NCI-H460 (cell line): ENCODE measurements at places on chromosomes 3 and 15. TPM values are rescaled to one million over a fixed set of nuclear protein-coding genes. Genes with fewer than 3 reads are reported as not detected.

DNA sequence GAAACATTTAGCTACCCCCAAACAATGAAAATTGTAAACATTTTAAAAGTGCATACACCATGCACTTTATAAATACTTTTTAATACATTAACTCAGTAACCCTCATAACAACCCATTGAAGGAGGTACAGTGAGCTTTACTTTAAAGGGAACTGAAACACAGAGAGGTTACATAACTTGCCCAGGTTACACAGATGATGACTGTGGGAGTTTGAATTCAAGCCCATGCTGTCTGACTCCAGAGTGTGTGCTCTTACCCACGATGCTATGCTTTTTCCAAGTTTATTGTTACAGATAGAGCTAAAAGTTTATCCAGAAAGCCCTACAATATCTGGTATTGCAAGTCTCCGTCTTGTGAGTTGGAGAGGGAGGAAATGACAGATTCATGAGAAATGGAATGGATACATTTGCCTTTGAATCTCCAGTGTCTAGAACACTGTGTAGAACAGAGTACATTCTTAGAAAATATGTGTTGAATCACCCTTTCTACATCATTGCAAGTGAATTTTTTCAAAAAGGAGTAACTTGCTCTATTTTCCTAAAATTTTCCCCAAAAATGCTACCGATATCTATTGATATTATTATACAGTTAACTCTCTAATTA is 428.3 kb downstream of the NAALADL2 start:
- no peak for DNase-seq

DNA sequence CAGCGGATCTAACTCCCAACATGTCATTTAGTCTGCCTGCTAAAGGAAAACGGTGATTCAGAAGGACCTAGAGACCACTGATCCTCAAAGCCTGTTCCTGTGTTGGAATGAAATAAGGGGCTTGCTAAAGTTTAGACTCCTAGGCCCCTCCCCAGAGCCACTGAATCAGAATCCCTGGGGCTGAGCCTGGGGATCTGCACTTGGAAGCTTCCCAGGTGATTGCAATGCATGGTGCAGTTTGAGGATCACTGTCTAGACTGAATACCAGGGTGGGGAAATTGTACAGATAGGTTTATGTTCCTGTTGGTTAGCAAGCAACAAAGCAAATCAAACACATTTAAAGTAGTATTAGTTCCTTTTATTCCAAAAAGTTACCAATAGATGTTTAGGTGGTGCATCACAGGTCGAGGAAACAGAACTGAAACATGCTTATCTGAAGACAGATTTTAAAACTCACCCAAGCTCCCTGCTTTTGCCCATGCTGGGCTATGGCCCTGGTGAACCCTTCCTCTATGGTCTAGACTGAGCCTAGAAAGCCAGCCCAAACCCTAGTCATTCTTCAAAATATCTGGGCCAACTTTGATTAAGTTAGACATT is 29.6 kb upstream of the SPTBN5 start:
- DNase-seq, result no peak

DNA sequence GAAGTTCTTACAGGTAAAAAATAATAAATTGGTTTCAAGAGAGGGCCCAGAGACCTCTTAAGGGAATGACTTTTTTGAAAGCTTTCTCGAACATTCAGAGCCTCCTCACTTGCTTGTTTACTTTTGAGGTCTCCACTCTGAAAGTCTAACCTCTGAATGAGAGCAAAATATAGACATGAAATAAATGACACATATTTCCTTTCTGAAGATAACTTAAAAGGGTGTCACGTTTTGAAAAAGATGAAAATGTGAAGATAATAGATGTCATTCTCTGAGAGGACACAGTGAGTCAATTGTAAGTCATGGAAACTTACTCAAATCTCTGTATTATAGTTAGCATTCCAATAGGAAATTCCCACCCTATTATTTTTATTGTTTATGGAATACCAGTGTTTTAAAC is 44.6 kb downstream of the HACD2 start:
- DNase-seq, result no peak

GRCh38 chr15:78316283-78317083 is 17.1 kb upstream of the SKIC8 start:
- DNase-seq, result no peak

DNA sequence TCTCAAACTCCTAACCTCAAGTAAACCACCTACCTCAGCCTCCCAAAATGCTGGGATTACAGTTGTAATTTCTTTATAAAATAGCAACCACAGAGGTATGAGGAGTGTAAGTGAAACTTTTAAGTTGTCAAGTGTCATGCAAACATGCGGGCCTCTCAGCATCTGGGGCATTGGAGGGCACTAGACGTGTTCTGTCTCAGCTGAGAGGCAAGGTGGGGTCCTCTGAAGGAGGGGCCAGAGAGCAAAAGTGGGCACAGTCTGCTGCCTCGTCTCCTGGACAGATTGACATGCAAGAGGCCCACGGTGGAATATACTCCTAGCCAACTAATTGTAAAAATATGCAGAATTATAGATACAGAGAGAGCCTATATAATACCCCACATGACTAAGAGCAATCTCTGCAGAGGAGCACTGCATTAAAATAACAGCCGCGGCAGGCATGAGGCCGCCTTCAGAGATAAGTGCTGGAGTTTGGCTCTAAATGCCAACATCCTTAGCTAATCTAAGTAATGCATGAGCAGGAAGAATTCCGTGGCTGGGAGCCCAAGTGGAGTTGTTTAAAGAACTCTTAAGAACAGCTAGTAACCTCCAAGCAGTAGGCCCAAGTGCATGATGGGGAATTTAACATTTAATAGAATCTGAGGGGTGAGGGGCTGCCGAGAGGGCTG is 87.8 kb upstream of the RNU6-1 start:
- DNase-seq, result no peak

DNA sequence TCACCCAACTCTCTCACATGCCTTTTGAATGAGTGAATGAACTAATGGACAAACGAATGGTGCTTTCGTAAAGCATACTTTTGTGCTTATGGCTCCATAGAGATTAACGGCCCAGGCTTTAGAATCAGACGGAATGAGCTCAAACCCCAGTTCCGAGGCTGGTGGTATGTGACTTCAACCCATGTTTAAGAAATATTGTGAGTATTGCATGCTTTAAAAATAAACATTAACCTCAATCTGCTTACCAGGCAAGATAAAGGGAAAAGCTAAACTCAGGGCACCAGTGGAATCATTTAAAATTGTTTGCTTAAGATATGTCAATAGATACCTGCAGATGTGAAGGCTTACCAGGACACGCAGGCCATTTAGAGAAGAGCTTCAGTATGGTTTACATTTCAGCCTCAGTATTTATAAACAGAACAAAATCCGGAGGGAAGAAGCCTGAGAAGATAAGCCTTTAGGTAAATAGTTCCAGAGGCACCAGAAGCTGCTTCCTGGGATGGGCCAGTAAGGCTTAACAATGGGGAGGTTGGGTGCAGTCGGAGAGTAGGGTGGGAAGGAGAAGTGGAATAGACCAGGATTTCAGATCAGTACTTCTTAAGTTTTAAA is 186.4 kb downstream of the ADAMTS9 start:
- DNase-seq, result no peak

DNA sequence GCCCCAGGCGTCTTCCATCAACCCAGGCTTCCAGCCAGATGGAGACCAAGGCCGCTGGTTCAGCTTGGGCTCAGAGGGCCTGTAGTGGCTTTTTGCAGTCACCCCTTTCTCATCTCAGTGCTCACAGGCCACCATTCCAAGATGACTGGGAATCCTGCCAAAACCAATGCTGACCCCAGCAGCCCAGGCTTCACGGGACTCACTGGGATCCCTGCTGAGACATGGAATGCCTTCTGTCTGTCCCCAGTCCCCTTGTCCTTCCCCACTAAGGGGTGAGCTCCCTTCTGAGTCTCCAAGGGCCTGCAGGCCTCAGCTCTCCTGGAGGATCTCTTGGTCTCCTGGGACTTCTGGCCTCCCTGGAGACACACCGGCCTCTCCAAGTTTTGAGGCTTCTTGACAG is 77.4 kb upstream of the SEC13 start:
- DNase-seq, result no peak

- DNase-seq, result no peak
Measured at GRCh38 chr15:41513506-41514227, at the start of gene LTK. TSS of gene LTK (minus strand) at chr15:41513827. CDS start at chr15:41513709, 118 bp downstream.

- no peak for DNase-seq
Measured at GRCh38 chr15:72318408-72318942, 1.5 kb downstream of the CELF6 start.

DNA sequence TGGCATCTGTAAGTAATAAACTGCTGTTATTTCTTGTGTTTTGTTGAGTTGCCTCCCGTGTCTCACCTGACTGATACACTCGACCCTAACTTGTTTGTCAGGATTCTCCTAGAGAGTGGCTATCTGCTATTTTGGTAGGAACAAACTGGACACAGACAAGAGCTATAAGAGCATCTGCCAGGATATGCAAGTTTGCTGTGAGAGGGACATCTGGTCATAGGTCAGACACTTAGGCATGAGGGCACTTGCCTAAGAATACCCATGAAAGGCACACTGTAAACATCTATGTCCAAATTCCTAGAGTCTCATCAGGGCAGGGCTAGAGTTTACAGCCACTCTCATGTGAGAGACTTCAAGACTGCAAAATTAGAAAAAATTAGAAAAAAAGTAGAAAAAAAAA is 32.5 kb downstream of the NEDD4 start:
- no peak for DNase-seq

- no peak for DNase-seq
Measured at GRCh38 chr3:16511681-16512434, 1.6 kb downstream of the RFTN1 start.

ELP6 gene
- 18.3 and 22.6 TPM in 2 replicates for total RNA-seq

PIGZ gene
- 0.17 and 0.50 TPM in 2 replicates for total RNA-seq

C3orf70 gene
- not detected in 2 replicates for total RNA-seq

ACSBG1 gene
- 0.02 TPM in 1 of 2 replicates, not detected in the other for total RNA-seq

DCBLD2 gene
- total RNA-seq, result 54.0 and 54.1 TPM in 2 replicates
